ENCODE measurements at places on chromosomes 4 and X.
A peak's percentile ranks its signal among the peaks of the same experiment; 100 is the strongest.

DNA sequence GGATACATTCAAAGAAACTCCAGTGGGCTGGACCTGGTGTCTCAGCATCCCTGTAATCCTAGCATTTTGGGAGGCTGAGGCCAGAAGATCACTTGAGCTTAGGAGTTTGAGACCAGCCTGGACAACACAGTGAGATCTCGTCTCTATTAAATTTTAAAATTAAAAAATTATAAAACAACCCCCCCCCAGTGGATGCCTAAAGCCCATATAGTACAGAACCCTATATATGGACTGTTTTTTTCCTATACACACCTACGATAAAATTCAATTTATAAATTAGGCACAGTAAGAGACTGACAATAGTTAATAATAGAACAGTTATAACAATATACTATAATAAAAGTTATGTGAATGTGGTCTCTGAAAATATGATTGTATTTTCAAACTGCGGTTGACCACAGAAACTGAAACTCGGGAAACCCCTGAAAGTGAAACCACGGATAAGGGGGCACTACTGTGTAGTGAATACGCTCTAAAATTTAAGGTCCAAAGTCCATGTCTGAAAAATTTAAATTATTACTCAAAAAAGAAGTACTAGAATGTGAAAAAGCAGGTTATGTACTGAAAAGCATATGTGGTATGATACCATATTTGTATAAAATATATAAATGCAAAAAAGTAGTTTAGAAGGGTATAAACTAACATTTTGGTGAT, 2.0 kb downstream of the SMIM14 start:
- DNase-seq, result no peak

DNA sequence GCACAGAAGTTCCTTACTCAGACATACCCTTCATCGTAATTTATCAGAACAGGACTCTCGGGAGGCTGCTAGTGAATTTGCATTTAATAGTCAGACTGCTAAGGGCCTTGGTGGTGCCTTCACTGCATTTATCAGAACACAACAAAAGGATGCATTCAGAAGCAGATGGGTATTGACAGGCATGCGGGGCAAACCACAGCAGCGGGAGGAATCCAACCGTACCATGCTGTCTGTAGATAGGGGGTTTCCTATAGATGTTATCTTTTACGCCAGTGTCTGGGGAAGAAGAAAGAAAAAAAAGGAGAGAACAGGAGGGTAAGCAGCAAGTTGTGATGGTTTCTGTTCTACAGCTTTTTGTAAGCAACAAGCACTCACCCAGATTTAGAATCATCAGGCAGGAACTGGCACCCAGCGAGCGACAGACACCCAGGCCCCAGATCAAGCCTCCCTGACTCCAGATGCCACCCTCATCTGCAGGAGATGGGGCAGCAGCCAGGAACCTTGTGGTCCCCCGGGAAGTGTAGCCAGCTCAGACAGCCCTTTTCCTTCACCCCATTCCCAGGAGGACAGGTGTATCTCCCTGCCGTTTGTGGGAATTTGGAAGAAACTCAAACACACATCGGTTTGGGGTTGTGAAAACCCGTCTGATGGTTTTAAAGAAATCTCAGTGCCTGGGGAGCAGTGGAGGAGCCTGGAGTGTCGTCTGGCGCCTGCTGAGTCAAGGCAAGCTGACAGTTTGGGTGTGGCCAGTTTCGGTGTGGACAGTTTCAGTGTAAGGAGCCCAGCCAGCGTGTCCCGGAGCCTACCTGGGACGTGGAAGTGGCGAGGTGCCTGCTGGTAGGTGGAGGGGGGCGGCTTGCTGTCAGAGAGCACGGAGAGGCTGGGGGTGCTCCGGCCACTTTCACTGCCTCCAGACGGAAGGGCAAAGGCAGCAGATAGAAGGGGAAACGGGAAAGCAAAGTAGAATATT, 80.0 kb upstream of the AFAP1 start:
- no peak for DNase-seq

- DNase-seq, result no peak
These were observed 9.1 kb downstream of the PPAT start for GRCh38 chr4:56426273-56426672.

- no peak for DNase-seq
These were observed at the start of gene RAB41 for GRCh38 chrX:70281951-70282350. Gene RAB41 (plus strand): TSS chrX:70282172. CDS start chrX:70282218, 46 bp downstream.

DNA sequence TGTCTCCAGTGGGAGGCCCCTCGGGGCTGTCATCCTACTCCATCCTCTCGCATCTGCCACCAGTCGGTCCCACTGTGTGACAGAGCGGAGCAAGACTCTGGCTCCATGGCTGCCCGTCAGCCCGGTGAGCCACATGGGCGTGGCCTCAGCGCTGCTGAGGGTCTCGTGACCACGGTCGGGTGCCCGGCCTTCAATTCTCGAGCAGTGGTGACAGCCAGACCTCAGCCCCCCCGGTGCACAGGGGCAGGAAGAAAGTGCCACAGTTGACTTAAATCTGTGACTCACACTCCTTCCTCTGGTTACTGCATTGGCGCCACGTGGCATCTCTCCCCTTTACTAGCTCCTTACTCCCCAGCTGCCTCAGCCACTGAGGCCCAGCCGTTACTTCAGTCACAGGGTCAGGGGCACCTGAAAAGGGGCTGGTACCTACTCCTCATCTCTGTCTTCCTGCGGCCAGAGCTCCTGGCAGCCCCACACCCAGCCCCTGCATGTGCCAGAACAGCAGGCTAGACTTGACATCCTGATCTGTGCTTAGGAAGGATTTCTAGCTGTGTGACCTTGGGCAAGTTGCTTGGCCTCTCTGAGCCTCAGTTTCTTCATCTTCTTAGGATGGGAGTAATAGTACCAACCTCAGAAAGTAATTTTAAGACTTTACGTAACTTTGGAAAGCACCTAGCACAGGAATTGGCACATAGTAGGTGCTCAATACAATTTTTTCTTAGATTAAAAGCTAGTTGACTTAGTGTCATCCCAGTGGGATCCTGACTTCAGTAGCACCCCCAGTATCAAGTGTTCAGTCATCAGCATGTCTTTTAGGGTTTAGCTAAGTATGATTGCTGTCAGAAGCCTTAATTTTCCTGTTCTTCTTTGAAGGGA, 66.1 kb downstream of the TNIP2 start:
- no peak for DNase-seq

DNA sequence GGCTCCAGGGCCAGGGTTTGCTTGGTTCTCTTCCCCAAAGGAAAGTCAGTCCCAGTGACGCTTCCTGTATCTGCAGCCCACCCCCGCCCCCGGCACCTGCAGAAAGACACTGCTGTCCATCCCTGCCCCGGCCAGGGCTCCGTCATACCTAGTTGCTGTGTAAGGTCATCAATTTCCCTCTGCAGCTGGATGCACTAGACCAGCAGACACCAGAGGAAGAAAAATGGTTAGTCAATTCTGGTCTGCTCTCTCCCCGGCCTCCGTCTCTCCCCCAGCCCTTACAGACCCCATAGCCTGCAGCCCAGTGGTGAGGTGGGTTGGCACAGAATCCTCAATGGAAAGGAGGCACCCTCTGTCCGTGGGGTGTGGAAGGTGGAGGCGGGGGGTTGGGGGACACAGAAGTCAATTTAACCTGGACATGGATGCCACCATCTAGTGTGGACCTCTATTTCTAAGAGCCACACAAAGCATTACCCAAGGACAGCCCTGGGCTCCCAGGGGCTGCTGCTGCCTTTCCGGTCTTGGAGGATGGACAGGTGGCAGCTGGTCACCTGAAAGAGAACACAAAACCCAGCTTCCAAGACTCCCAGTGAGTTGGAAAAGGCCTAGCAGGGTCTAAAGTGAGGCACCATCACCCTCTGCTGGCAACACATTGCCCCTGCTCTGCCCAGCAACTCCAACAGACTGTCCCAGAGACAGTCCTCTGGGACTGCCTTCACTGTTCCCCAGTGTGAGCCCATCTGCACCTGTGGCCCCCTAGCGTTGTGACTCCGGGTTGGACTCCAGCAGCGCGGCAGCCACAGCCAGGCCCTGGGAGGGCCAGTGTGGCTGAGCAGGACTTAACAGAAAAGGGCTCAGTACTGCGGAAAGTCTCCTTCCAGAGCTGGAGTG, 40.2 kb upstream of the NHSL2 start:
- no peak for DNase-seq

DNA sequence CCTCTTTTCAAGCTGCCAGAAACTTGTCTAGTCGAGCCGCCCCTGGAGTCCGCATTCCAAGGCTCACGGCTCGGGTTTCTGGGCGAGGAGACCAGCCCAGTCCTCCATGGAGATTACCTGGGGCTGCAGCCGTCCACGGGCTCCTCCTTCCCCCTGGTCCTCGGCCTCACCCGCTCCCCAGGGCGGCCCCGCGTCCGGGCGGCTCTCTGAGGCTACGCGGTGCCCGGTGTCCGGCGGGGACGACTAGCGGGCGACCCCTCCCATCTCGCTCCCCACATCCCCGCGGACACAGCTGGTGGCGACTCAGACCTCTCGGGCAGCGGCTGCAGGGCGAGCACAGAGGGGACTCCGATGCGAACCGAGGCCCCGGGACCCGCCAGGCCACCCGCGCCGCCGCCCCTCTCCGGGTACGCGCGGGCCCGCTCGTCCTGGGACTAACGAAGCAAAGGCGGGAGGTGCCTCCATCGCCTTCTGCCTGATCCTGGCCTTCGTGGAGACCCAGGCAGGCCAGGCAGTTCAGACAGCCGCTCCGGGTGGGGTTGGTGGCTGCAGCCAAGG, 159.4 kb downstream of the TRAM1L1 start:
- peak; percentile 26 for DNase-seq

DNA sequence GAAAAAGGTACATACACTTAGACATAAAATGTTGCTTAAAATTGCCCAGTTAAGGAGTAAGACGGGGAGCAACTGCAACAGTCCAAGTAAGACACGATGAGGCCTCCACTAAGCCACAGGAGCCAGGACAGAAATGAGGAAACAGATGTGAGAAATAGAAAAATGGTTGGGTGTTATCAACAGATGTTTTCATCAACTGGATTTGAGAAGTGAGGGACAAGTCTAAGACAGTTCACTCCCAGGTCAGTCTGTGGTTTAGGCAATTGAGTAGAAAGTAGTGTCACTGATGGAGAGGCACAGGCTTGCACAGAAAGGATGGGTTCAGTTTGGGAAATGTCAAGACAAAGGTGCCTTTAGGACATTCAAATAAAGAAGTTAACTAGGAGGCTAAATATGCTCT, 23.5 kb upstream of the PHF8 start:
- no peak for DNase-seq

- DNase-seq, result no peak
These were observed 156.1 kb downstream of the STPG2 start for GRCh38 chr4:97987019-97987648.

- no peak for DNase-seq
These were observed 44.7 kb downstream of the GALNT7 start for GRCh38 chr4:173213296-173213695.

- DNase-seq, result no peak
These were observed at the start of gene IRAK1 for GRCh38 chrX:154019633-154020528. Gene IRAK1 (minus strand): TSS chrX:154019902. CDS start chrX:154019812, 90 bp downstream.

DNA sequence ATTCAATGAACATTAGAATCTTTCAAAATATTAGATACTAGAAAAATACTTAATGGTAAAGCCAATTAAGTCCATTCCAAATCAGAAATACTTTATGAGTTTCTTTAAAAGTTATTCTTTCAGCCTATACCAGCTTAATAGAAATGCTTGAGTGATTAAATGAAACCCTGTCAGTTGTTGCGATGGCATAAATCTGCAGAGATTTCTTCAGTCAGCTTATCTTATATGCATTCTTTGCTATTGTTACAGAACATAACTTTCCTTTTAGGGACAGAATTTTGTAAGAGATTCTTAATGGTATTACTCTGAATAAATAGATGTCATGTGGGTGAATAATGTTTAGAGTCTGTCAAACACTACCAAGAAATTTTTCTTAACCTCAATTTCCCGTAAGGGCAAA, 325.0 kb upstream of the HAND2 start:
- no peak for DNase-seq

- DNase-seq, result no peak
These were observed 6.2 kb downstream of the CD99 start for GRCh38 chrX:2697306-2697705.

DNA sequence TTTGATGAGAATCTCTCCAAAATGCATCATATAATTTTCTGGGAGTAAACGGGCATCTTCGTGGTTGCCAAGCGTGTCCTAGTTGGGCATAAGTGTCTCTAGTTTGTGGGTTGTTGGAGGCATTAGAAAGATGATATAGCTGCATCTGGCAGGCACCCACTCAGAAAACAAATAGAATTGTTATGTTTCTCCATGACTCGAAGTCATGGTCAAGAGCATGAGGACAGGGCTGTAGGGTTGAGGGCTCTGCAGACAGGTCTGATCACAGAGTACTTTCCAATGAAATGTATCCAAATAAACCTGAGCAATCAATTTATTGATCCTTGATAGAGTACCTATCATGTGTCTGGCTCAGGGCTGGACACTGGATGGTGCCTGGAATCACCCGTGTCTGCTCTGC, 82.7 kb downstream of the SORCS2 start:
- no peak for DNase-seq

- DNase-seq, result no peak
These were observed 146.9 kb downstream of the FNIP2 start for GRCh38 chr4:158915683-158916241.

DNA sequence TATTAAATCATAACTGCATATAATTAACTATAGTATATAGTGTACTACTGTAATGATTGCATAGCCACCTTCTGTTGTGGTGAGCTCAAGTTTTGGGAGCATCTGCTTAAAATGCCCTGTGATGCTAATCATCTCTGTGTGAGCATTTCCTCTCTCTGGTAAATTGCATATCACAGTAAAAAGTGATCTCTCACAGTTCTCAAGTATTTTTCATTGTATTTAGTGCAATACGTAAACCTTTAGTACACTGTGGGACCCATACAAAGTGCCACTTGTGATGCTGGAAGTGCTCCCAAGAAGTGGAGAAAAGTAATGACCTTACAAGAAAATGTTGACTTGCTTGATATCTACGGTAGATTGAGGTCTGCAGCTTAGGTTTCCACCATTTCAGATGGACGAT, 82.0 kb downstream of the WWC2 start:
- DNase-seq, result no peak

DNA sequence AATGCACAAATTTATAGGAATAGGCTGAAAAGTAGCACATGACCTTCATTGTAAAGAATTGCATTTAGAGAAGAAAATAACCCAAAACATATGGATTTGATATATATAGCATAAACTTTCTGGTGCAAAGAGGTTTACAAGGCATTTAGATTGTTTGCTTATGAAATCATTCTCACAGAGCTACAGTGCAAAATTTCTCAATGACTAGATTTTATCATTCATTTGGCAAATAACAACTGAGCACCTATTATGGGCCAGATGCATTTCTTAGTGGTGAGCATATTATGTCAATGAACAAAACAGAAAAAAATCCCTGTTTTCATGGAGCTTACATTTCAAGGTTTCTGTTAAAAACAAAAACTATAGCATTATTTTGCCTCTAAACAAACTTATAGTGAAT, 34.1 kb upstream of the TNIP3 start:
- no peak for DNase-seq

DNA sequence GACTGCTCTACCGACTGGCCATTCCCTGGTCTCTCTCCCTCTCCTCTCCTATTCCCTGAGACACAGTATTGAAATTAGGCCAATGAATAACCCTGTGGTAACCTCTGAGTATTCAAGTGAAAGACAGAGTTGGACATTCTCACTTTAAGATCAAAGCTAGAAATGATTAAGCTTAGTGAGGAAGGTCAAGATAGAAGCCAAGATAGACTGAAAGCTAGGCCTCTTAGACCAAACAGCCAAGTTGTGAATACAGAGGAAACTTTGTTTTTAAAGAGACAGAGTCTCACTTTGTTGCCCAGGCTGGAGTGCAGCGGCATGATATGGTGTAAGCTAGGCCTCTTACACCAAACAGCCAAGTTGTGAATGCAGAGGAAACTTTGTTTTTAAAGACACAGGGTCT, 64.6 kb downstream of the KDM6A start:
- no peak for DNase-seq

GRCh38 chr4:30767147-30767845, 47.1 kb downstream of the PCDH7 start:
- DNase-seq, result no peak

All from RWPE2 (cell line).